Immature natural killer cell (primary cell): ENCODE measurements at places on chromosomes 1 and 21.
A peak's percentile ranks its signal among the peaks of the same experiment; 100 is the strongest.

GRCh38 chr1:11100149-11100493 is 452 bp upstream of the EXOSC10 start:
- DNase-seq, result no peak

GRCh38 chr1:1290238-1290731 is 10.0 kb downstream of the SCNN1D start:
- DNase-seq, result peak; percentile 48

DNA sequence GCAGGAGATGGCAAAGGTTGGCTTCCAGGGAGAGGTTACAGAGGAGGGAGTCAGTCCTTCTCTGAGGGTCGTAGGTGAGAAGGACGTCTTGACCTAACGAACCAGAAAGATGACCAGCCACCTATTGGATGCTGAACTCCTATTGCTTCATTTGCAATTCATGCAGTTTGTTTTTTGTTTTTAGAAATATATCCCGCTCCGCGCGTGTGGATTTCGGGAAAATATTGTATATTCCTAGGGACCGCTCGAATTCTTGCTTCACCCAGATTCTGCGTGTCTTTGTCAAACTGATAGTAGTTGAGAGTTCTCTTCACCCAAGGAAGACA is 564 bp downstream of the DISP1 start:
- DNase-seq, result no peak

DNA sequence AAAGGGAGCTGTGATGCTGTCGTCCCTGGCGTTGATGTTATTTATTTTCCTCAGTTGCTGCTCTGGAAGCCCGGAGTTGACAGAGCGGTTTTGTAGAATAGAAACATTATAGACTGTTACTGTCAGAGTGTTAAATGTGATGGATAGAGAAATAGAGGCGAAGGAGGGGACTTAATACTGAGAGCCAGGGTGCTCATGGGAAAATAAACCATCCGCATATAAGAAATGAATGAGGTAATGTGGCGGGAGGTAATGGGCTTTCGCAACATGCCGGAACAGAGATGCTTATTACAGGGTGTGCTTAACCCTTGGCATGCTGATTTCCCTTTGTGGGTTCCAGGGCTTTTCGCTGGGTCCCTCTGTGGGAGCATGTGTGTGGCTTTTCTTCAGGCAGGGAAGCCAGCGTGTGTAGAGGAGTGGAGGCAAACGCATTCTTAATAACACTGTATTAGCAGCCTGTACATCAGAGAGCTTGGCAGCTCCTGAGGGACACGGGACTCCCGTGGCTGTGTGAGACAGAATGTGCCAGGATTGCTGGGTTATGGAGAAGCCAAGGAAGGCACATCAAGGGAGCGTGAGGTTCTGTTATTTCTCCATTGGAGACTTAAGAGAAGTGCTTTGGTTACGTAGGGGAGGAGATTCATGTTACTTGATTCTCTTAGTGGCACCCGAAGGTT is 141.0 kb downstream of the PBX1 start:
- no peak for DNase-seq

DNA sequence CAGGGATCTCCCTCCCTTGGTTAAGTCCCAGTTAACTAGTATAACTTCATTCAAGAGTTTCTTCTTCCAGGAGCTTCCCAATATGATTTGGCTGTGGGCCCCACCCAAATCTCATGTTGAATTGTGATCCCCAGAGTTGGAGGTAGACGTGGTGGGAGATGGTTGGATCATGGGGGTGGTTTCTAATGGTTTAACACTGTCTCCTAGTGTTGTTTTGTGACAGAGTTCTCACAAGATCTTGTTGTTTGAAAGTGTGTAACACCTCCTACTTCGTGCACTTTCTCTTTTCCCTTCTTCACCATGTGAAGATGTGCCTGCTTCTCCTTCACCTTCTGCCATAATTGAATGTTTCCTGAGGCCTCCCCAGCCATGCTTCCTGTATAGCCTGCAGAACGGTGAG is 251.8 kb upstream of the FGGY start:
- peak; percentile 23 for DNase-seq

GRCh38 chr1:212030936-212031528 is 4.3 kb downstream of the INTS7 start:
- DNase-seq, result no peak

DNA sequence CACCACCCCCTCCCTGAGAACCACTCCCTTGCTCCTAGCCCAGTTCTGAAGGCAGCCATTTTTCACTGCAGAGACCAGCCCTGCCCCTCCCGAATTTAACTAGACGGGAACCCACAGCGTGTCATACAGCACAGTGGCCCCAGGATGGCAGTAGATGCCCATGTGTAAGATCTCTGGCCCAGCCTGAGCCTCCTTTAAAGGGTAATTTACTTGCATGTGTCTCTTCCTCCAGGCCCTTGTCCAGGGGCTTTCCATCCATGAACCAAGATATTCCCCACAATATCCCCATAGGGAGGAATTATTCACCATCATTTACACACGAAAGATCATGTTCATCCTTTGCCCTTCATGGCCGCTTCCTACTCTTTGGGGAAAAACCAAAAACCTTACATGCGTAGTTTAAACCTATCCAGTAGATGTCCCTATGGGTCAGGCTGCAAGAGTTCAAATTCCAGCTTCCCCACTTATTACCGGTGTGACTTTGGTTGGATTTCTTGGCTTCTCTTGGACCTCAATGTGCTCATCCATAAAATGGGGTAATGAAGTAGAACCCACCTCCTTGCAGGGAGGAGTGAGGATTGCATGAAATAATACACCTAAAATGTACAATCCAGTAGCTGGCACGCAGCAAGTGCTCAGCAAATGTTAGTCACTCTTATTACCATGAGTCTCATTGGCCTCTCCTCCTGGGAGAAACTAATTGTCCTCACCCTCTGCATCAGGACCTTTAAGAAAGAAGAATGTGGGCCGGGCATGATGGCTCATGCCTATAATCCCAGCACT is 4.0 kb upstream of the LACTBL1 start:
- DNase-seq, result peak; percentile 27

DNA sequence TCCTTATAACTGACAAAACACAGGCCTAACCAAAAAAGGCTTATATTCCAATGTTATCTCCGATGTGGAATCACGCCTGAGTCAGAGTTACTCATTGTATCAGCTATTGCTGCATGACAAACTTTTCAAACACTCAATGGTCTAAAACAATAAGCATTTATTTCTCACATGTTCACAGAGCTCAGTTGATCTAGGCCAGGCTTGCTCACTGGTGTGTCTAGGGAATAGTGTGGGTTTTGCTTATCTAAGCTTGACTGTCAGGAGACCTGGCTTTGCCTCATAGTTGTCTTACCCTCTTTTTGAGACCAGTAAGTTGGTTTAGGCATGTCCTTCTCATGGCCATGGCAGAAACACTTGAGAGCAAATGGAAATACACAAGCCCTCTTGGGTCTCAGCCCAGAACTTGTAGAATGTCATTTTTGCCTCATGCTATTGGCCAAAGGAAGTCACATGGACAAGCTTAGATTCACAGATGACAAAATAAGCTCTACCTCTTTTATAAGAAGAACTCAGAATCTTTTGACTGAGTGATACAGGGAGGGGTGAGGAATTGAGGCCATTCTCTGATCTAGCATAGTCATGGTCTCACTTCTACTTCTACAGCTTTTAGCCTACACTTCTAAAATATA is 130.8 kb downstream of the HMCN1 start:
- no peak for DNase-seq

DNA sequence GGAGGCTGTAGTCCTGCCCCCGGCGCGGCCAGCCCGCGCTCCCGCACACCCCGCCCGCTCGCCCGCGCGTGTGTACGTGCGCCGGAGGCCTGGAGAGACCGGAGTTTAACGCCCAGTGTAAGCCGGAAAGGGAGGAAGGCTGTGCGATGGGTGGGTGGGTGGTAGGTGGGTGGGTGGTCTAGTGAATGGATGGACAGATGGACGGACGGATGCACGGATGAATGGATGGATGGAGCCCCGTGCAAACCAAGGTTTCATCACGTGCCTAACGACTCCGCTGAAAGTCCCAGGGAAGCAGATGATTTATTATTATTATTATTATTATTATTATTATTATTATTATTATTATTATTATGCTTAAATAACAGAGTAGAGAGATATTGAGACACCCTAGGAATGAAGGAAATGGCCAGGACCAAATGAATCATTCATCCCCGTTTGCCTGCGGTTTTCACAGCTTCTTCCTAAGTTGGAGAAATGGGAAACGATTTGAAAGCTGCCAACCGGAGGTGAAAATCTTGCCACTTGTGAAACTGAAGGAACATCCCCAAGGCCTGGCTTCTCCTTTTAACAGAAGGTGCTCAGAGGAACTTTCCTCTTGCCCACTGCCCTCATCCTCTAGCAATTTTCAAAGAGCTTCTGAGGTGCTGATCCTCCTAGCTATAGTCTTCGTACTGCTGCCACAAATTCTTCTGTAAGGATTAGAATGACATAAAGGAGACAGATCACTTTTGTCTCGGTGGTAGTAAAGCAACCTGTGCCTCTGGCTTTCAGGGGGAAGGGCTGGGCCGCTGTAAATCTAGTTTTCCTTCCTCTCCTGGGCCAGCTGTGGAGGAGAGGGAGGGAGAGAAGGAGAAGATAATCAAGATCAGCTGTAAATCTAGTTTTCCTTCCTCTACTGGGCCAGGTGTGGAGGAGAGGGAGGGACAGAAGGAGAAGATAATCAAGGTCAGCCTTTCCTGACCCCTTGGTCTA is 648 bp upstream of the RGS7 start:
- DNase-seq, result no peak

DNA sequence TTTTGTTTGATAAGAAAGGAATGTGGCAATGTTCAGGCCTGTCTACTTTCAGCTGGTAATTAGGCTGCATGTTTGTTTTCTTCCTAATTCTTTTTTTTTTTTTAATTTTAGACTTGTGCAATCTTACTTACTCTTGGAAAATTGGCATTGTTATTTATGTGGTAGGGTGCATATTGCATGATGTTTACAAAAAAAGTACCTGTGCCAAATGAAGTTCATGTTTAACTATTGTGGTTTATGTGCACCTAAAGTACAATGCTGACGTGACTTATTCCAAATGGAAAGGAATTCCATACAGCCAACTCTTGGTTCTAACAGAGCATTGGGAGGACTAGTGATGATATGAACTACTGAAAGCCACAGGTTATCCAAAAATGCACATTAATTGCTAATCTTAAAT is 51.0 kb downstream of the KCNK2 start:
- DNase-seq, result no peak

GRCh38 chr1:115606305-115606704 is 35.5 kb upstream of the VANGL1 start:
- no peak for DNase-seq

DNA sequence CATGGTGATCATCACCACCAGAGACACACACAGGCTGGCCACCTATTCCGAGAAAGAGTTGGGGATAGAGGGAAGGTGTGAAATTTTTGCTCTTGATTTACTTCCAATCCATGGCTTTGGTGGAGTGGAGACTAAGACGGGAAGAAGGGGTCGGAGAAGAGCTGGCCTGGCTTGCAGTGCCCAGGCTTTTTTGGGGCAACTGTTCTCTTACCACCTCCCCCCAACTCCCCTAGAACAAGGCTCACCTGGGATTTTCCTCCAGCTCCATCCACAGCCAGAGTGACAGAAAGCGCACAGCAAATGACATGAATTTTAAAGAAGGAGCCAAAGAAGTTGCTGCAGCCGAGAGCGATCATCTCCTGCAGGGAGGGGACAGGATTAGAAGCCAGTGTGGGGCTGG is 16.0 kb downstream of the SLC26A9 start:
- no peak for DNase-seq

DNA sequence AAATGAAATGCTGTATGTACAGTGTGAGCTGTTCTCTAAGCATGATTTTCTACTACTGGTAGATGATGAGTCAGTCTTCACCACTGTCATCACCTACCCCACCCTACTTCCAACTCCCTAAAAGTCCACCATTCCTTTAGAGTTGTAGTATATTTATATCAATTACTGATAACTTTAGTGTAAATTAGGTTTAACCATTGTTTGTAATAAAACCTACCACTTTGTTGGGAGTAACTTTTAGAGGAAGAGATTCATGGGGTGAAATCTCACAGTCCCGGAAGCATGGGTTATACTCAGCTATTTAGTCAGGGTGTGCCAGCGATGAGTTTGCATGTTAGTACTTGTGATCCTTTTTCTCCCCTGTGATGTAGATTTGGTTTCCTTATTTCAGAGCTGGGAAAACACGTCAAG is 17.1 kb downstream of the MORC3 start:
- no peak for DNase-seq

- no peak for DNase-seq
Measured at GRCh38 chr1:11280719-11281376, 7.8 kb downstream of the UBIAD1 start.

DNA sequence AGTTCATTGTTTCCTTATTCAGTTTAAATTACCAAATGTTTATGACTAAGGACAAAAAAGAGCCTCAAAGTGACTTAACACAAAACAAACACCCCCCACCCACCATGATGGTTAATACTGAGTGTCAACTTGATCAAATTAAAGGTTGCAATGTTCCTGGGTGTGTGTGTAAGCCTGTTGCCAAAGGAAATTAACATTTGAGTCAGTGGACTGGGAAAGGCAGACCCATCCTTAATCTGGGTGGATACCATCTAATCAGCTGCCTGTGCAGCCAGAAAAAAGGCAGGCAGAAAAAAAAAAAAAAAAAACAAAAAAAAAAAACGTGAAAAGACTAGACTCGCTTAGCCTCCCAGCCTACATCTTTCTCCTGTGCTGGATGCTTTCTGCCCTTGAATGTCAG is 543.4 kb downstream of the NEGR1 start:
- DNase-seq, result no peak

GRCh38 chr21:37686991-37687810 is 229.1 kb downstream of the KCNJ6 start:
- no peak for DNase-seq

- DNase-seq, result no peak
Measured at GRCh38 chr21:41499920-41500319, 8.0 kb downstream of the TMPRSS2 start.

DNA sequence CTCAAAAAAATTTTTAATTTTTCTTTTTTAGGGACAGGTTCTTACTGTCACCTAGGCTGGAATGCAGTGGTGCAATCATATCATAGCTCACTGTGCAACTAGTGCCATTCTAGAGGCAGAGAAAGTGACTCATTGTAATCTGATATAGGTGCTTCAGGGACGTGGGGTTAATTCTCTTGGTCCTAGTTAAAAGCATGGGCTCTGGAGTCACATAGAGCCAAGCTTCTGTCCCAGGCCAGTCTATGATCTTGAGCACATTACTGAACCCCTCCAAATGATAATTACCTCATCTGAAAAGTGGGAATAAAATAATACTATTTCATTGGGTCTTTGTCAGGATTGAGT is 1.1 kb upstream of the ADIPOR1 start:
- DNase-seq, result no peak
